ENCODE measurements at places on chromosomes 3 and 15.

DNA sequence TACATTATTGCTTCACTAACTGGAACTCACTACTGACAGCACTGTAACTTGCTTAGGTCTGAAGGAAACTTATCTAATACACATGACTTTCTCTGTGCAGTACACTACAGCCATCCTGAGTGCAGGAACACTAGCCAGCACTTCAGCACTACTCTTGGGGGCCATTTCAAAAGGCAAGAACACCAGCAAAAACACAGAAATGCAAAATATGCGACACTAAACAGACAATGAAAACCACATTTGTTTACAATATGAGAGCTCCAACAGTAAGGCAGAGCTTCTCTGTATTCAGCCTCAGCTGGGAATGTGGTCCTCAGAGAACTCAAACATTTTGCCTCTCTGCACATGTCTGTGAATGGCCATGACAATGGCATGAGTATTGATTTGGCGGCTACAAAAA is 109.6 kb downstream of the ARRDC4 start:
- no peak for DNase-seq

GRCh38 chr3:191366675-191367074 is 36.3 kb upstream of the UTS2B start:
- DNase-seq = no peak

GRCh38 chr3:116947148-116947547 is 237.6 kb downstream of the TUSC7 start:
- DNase-seq = no peak

GRCh38 chr3:94694894-94695293 is 632.0 kb downstream of the NSUN3 start:
- no peak for DNase-seq

GRCh38 chr3:186960347-186960746 is 30.0 kb downstream of the ST6GAL1 start:
- DNase-seq = no peak

- DNase-seq = no peak
Observed at GRCh38 chr15:51830276-51830806, 888 bp downstream of the TMOD3 start.

DNA sequence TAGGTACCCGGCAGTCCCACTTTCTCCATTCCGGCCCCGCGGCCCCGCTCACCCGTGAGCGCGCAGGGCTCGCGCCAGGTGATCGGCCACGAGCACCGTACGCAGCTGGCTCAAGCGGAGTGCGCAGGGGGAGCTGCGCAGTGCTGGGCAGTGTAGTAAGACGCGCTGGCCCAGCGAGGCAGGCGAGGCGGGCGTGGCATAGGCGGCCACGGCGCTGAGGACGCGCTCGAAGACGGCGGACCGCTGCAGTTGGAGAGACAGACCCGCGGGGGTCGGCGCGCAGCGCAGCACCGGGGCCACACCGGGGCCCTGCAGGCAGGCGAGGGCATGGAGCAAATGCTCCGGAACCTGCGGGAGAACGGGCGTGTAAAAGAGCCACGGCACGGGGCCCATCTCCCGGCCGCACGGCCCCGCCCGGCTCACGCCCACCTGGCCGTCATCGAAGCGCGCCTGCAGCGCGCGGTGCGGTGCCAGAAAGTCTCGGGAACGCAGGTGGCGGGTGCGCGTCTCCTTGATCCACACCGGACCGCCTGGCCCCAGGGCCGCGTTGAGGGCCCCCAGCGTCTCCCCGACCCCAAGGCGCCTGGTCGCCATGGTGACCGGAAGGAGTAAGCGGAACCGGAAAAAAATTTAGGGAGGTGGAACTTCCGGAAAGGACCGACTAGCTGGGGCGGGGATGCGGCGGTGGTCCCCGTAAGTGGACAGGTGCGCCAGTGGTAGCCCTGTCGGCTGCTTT is at the start of gene DALRD3:
Gene DALRD3, minus strand, starts transcription at position 610 of the 736 bp plus-strand sequence. Its CDS starts 16 bp downstream, at position 594.
- DNase-seq = peak; percentile 69

DNA sequence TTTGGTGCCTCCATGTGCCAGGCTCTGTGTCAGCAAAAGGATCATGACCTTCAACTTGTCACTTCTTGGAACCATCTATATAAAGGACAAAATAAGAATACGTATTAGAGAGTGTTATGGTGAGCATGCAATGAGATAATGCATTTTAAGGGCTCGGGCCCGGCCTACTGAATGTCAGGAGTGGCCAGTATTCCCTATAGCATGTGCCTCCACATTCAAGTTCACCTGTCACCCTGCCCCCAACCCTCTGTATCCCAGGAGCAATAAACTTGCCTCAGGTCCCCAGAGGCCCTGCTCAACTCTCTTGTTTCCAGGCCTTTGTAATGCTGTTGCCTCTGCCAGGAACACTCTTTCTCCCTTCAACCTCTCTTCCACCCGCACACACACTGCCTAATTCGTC is 90.2 kb upstream of the SLC6A11 start:
- no peak for DNase-seq

DNA sequence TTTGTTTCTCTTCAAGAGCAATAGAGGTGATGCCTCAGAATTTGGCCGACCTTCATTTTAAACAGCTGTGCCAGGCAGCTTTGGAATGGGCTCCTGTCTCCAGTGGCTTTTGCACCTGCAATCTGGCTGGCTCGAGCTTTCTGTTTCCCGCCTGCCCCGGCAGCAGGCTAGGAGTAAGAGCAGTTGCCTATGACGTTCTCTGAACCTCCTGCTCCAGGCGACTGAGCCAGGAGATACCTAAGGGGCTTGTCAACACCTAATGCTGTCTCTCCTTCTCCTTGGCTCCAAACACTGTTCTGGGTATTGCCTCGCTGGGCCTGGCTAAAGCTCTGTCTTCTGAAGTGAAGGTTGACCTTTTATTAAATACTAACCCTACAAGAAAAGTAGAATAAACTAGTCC is 229.9 kb downstream of the LRRN1 start:
- no peak for DNase-seq

GRCh38 chr3:87272718-87273341 is 3.6 kb downstream of the POU1F1 start:
- DNase-seq = no peak

- no peak for DNase-seq
Observed at GRCh38 chr15:83695901-83696425, 42.0 kb downstream of the ADAMTSL3 start.

DNA sequence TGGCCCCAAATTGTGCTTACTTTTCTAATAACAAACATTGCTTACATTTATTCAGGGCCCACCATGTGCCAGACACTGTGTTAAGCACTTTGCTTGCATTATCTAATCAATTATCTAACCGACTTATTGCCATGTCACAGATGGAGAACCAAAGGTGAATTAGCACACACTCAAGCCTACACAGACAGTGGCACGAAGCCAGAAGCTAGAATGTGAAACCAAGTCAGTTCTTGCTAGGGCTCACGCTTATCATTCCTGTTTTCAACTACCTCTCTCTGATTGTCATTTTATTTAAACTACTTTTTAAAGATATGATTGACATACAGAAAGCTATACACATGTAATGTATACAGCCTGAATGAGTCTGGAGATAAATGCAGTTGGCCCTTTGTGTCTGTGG is 215.7 kb upstream of the CFAP20DC start:
- DNase-seq = no peak

DNA sequence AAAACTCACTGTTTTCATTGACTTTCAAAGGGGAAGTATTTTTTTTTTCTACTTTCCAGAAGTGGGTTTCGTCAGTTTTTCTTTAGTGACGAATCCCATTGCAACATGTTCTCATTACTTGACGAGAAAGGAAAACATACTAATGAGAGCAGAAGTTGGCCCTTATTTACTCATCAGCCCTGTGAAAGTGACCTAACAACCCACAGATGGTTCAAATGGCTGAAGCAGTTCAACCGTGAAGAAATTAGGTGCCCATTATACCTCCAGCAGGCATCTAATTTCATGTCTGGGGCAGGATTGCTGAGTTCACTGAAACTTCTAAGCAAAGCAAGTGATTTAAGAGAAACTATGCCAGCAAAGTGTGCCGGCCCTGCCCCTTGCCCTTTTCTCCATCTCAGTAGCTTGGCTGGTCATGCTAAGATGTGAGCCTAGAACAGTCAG is 9.0 kb downstream of the AQP9 start:
- DNase-seq = no peak

DNA sequence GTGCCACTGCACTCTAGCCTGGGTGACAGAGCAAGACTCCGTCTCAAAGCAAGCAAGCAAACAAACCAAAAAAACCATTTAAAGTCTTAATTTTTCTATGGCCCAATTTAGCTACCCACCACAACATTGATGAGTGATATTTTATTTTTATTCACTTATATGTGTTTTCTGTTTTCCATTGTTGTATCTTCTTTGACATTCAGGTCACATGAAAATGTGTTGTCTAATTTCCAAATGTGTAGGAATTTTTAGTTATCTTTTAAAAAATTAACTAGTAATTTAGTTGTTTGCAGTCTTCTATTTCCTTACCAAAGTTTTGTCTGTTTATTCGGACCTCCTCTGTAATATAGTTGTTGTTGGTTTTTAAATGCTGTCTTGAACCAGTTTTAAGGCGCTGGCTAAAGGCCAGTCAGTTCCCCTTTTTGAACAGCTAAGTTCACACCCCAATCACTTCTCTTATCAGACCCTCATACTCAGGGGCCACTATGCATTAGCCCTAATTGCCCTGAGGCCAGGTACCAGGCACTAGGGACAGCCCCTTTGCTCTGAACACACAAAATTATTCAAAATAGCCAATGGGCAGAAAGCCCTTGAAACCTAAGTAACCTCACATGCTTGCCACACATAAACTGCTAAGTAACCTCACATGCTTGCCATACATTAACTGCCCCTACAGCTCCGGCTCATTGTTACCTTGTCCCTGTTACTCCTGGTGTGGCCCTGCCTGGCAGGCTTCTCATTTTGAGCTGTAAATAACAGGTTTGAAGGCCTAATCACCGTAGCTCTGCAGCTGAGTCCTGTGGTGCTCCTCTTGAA is 4.3 kb upstream of the CCR4 start:
- no peak for DNase-seq

DNA sequence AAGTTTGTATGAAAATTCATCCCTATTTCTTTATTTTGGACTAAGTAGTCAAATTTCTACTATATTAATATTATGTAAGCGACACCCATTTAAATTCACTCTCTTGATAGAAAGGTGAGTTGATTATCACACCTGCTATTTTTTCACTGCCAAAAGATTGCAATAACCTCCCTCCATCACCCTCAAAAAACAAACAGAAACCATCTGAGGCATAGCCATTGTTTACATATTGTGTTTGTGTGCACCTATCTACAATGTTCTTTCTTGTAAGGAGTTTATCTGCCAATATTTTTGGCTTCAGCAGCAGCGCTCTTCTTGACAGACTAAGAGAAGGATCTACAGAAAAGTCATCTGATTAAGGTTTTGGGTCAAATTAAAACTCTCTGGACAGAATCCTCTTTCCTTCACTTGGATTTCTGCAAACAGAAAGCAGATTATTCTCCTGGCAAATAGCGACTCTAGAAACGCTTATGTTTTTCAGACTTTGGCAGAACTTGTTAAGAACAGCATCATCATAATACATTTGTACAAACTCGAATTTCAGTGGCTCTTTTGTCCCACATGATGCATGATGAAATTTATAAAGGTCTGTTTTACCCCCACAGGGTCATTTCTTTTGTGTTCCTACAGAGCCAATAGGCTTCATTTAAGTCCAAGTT is 48.6 kb downstream of the KCNMB2 start:
- no peak for DNase-seq

DNA sequence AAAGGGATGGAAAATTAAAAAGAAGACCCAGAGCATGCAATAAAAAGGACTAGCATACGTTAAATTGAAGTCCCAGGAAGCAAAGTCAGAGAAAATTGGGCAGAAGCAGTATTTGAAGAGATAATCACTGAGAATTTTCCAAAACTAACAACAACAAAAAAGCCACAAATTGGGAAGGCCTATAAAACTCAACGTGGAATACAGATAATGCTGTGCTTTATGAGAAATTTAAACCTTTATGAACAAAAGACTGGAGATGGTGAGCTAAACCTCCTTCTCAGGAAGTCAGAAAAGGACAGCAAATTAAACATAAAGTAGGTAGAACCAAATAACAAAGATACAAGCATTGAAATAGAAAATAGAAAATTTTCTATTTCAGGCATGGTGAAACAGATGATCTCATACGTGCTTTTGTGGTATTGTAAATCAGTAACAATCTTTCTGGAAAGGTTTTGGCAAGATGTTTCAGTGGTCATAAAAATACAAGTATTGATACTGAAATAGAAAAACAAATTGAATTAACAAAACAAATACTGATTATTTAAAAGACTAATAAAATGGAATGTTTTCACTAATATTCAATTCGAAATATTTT is 55.6 kb downstream of the LYSMD4 start:
- no peak for DNase-seq

DNA sequence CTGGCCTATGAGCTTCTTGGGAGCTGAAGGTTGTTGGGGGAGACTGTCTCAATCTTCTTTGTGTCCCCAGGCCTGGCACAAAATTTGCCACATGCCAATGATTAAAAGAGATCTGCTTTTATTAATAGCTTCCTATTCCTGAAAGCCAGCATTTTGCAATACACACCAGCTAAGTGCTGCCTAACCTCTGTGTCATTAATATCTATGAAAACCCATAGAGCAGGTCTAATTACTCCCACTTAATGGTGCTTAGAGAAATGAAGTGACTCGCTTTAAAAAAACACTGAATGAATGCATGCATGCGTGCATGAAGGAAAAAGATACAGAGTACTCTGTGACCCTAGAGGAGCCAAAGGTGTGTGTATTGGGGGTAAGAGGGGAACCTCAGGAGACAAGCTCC is 55.0 kb downstream of the SLC6A1 start:
- DNase-seq = no peak

DNA sequence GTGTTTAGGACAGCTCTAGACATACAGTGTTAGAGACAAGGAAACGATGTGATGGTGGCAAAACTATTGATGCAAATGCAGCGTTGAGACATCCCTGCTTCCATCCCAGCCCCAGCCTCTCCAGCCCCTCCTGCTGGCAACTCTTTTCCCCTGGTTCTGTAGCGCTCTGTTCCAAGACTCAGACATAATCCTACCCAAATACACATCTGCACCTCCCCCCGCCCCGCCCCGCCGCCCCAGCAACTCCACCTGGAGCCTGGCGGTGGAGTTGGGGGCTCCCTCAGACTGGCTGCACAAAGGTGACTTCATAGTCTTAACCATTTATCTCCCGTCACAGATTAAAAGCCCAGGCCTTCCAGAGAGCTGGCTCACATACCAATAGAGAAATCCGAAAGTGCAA is 7.2 kb upstream of the SEC22A start:
- DNase-seq = no peak

Measured in activated T-cell treated with anti-CD3 and anti-CD28 coated beads, Interleukin-2, amount 50 U/mL, for 1 hour (primary cell).